Osteocyte (in vitro differentiated cells): ENCODE measurements at places on chromosomes 16 and 17.

- H3K36me3 ChIP-seq: no peaks in the 10 kb centered on the region
- peaks cover 26% of the 10 kb centered on the region for H3K4me1 ChIP-seq
- peaks cover 26% of the 10 kb centered on the region for H3K27me3 ChIP-seq
- H3K27ac ChIP-seq: no peak overlapping the region
- peak; percentile 6 for DNase-seq
Measured at GRCh38 chr17:49110509-49110908, 22.1 kb upstream of the B4GALNT2 start.

GRCh38 chr17:320809-321385, 31.7 kb downstream of the RPH3AL start:
- H3K4me3 ChIP-seq: no peak overlapping the region
- H3K27me3 ChIP-seq: peaks cover 9% of the 10 kb centered on the region
- H3K36me3 ChIP-seq: peaks cover 3% of the 10 kb centered on the region
- no peak overlapping the region for H3K27ac ChIP-seq
- DNase-seq: no peak

- H3K27ac ChIP-seq: peak overlapping the region; percentile 47
- H3K36me3 ChIP-seq: no peaks in the 10 kb centered on the region
- DNase-seq: no peak
- H3K4me1 ChIP-seq: peaks cover 68% of the 10 kb centered on the region
- no peaks in the 10 kb centered on the region for H3K27me3 ChIP-seq
- peak overlapping the region; percentile 82 for H3K4me3 ChIP-seq
Measured at GRCh38 chr16:70685061-70685937, 554 bp downstream of the MTSS2 start.

GRCh38 chr16:70688246-70688742, 2.4 kb upstream of the MTSS2 start:
- no peak for DNase-seq
- H3K4me3 ChIP-seq: no peak overlapping the region
- peaks cover 76% of the 10 kb centered on the region for H3K4me1 ChIP-seq
- H3K27ac ChIP-seq: peak overlapping the region; percentile 75

- peaks cover 62% of the 10 kb centered on the region for H3K4me1 ChIP-seq
- peak overlapping the region; percentile 76 for H3K4me3 ChIP-seq
- DNase-seq: peak; percentile 93
- H3K27me3 ChIP-seq: no peaks in the 10 kb centered on the region
Measured at GRCh38 chr16:75265911-75266701, 14.7 kb upstream of the BCAR1 start.

- no peaks in the 10 kb centered on the region for H3K27me3 ChIP-seq
- H3K36me3 ChIP-seq: peaks cover 4% of the 10 kb centered on the region
- H3K27ac ChIP-seq: no peak overlapping the region
- DNase-seq: no peak
Measured at GRCh38 chr17:51065466-51065865, 55.2 kb downstream of the SPAG9 start.

DNA sequence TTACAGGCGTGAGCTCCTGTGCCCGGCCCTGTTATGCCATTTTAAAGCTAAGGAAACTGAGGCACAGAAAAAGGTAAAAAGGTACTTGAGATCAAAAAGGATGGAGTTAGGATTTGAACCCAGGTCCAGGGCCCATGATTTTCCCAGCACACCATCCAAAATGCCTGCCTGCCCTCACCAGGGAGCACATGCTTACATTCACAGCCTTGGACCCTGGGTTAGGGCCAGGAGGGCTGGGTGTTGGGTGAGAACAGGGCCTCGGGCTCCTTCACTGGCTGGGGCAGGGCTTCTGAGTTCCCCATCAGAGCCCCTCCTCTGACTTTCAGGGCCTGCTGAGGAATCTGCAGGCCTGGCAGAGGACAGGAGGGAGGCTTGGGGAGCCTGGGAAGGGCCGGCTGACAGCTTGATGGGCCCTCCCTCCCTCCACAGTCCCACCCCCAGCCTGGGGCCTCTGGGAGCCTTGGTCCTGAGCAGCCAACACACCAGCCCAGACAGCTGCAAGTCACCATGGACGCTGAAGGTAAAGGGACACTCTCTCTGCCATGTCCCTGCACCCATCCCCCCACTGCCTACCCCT, at the start of gene QPRT:
Gene QPRT, plus strand, starts transcription at position 490 of the 577 bp plus-strand sequence. Its CDS starts 18 bp downstream, at position 508.
- H3K4me1 ChIP-seq: peaks cover 7% of the 10 kb centered on the region
- no peaks in the 10 kb centered on the region for H3K36me3 ChIP-seq
- H3K27me3 ChIP-seq: no peaks in the 10 kb centered on the region
- peak within 1 kb of the TSS; percentile 64 for H3K27ac ChIP-seq
- H3K4me3 ChIP-seq: peak within 1 kb of the TSS; percentile 82

DNA sequence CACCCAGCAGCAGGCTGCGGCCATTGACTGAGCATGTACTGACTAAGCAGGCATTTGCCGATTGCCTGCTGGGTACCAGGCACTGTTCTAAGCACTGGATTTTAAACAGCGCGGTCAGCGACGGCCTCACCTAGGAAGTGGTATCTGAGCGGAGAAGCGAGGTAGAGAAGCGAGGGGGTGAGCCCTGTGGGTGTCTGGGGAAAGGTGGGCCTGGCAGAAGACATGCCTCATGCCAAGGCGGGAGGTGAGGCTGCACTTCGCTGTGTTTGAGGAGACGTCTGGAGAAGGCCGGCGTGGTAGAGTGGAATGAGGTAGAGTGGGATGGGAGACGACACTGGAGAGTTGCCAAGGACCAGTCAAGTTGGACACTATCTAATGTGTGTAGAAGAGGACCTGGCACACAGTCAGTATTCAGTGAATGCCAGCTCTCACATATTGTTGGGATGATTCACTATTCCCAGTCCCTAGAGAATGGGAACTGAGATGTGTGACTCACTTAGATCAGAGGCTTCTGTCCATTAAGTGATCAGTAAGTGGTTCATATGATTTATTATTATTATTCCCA, 14.4 kb downstream of the SYCE1L start:
- H3K4me3 ChIP-seq: peak overlapping the region; percentile 75
- no peaks in the 10 kb centered on the region for H3K27me3 ChIP-seq
- H3K36me3 ChIP-seq: no peaks in the 10 kb centered on the region
- no peak for DNase-seq
- no peak overlapping the region for H3K27ac ChIP-seq

- no peaks in the 10 kb centered on the region for H3K4me1 ChIP-seq
- peaks cover 9% of the 10 kb centered on the region for H3K27me3 ChIP-seq
- no peak for DNase-seq
- no peaks in the 10 kb centered on the region for H3K36me3 ChIP-seq
- no peak overlapping the region for H3K4me3 ChIP-seq
Measured at GRCh38 chr17:45977976-45978626, 20.9 kb upstream of the STH start.

- H3K27ac ChIP-seq: no peak overlapping the region
- no peak for DNase-seq
- no peak overlapping the region for H3K4me3 ChIP-seq
Measured at GRCh38 chr16:87528690-87529579, 36.1 kb upstream of the ZCCHC14 start.

DNA sequence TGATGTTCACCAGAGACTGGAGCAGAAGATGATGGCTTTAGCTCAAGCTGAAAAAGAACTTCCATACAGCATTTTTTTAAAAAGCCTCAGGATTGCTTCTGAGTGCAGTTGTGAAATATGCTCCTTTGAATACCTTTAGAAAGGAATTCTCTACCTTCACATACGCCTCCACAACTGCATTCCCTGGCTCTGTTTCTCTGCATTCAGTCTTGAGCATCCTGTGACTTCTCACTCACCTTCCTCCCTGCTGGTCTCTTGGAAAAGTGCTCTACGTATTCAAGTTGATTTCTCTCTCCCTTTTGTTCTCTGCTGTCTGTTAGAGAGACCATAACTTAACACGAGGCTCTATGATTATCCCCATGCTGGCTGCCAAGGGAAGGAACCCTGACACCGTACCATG, 34.5 kb downstream of the HS3ST2 start:
- no peak overlapping the region for H3K4me3 ChIP-seq
- peak; percentile 8 for DNase-seq
- no peaks in the 10 kb centered on the region for H3K27me3 ChIP-seq

DNA sequence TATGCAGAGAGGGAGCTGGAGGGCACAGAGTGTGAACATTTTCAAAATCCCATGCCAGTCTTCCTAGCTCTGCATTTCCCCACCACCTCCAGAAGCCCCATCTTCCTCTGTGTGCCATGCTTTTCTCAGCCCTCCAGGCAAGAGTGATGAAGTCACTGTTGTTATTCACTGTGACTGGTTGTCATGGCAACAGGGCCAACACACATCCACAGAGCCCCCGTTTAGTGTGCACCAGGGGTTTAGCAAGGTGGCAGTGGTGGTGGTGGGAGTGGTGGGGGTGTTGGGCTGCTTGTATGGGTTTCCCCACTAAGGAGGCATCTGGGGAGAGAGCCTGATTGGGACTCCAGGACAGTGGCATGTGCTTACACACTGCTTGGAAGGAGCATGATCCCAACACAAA, 309.9 kb upstream of the ASIC2 start:
- H3K27me3 ChIP-seq: no peaks in the 10 kb centered on the region
- H3K4me1 ChIP-seq: no peaks in the 10 kb centered on the region
- no peak for DNase-seq
- H3K4me3 ChIP-seq: no peak overlapping the region
- no peak overlapping the region for H3K27ac ChIP-seq

- DNase-seq: no peak
- no peak overlapping the region for H3K4me3 ChIP-seq
- H3K36me3 ChIP-seq: no peaks in the 10 kb centered on the region
- H3K4me1 ChIP-seq: no peaks in the 10 kb centered on the region
- H3K27ac ChIP-seq: no peak overlapping the region
Measured at GRCh38 chr16:5944971-5945370, 847.4 kb upstream of the EEF2KMT start.

DNA sequence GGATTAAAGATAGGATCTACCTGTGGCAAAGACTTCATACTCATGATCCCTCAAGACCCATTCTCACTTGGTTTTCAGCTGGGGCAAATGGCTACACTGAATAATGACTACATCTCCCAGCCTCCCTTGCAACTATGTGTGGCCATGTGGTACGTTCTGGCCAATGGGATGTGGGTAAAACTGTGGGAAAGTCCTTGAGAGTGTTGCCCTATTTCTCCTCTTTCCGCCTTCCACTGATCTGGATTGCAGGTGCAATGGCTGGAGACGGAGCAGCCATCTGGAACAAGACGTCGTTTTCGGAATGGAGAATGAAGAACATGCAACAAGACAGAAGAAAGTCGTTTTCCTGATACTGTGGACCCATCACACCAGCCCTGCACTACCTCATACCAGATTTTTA, 48.5 kb downstream of the HAPSTR1 start:
- H3K27me3 ChIP-seq: peaks cover 6% of the 10 kb centered on the region
- no peaks in the 10 kb centered on the region for H3K36me3 ChIP-seq
- DNase-seq: no peak
- H3K4me3 ChIP-seq: no peak overlapping the region
- no peak overlapping the region for H3K27ac ChIP-seq

- H3K27me3 ChIP-seq: no peaks in the 10 kb centered on the region
- H3K27ac ChIP-seq: no peak overlapping the region
- no peak overlapping the region for H3K4me3 ChIP-seq
Measured at GRCh38 chr17:4969551-4970173, 2.0 kb upstream of the SPAG7 start.

DNA sequence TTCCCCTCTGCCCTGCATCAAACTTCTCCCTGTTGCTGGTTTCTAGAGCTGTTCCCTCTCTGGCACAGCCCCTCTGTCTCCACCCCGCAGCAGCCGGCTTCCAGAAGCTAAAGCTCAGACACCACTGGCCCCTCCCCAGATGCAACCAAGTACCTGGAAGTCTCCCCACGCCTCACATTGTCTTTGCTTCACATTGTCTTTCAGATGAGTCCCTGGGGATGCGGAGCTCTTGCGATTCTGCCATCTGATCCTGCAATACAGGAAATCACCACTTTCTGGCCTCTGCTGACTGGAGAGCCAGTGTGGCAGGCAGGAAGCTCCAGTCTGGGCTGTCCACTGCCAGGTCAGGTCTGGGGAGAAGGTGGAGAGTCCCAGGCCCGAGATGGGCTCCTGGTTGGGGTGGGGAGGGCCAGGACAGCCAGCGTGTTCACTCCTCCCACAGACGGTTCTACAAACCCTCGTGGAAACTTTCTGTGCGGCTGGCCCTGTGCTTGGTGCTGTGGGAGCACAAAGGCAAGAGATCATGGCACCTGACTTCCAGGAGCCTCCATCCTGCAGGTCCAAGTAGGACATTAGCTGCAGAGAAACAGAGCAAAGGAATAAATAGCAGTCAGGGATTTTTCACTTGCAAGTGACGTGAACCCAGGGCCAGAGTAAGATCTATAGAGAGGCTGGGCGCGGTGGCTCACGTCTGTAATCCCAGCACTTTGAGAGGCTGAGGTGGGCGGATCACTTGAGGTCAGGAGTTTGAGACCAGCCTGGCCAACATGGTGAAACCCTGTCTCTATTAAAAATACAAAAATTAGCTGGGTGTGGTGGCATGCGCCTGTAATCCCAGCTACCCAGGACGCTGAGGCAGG, 47.9 kb upstream of the MAP3K14 start:
- DNase-seq: no peak
- peak overlapping the region; percentile 50 for H3K27ac ChIP-seq
- no peaks in the 10 kb centered on the region for H3K36me3 ChIP-seq
- no peaks in the 10 kb centered on the region for H3K27me3 ChIP-seq

DNA sequence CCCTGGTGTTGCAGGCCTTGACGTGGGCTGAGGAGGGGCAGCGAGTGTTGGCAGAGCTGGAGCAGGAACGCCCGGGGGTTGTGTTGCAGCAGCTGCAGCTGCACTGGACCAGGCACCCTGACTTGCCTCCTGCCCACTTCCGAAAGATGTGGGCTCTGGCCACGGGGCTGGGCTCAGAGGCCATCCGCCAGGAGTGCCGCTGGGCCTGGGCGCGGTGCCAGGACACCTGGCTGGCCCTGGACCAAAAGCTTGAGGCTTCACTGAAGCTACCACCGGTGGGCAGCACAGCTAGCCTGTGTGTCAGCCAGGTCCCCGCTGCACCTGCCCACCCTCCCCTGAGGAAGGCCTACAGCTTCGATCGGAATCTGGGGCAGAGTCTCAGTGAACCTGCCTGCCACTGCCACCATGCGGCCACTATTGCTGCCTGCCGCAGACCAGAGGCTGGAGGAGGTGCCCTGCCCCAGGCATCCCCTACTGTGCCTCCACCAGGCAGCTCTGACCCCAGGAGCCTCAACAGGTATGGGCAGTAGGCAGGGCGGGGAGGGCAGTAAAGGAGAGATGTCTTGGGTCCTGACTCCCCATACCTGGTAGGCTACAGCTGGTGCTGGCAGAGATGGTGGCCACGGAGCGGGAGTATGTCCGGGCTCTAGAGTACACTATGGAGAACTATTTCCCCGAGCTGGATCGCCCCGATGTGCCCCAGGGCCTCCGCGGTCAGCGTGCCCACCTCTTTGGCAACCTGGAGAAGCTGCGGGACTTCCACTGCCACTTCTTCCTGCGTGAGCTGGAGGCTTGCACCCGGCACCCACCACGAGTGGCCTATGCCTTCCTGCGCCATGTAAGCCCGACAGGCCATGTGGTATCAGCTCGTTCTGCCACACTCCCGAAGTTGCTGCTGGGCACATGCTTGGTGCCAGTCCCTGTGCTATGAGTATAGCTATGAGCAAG, 5.6 kb downstream of the PLEKHG4 start:
- no peaks in the 10 kb centered on the region for H3K27me3 ChIP-seq
- H3K4me3 ChIP-seq: no peak overlapping the region
- H3K27ac ChIP-seq: no peak overlapping the region
- no peak for DNase-seq
- peaks cover 11% of the 10 kb centered on the region for H3K4me1 ChIP-seq

GRCh38 chr17:64786337-64786736, 124.2 kb upstream of the SMURF2 start:
- peaks cover 14% of the 10 kb centered on the region for H3K36me3 ChIP-seq
- no peaks in the 10 kb centered on the region for H3K27me3 ChIP-seq
- H3K4me1 ChIP-seq: peaks cover 8% of the 10 kb centered on the region
- no peak for DNase-seq

- H3K4me3 ChIP-seq: no peak overlapping the region
- peak; percentile 76 for DNase-seq
- no peaks in the 10 kb centered on the region for H3K4me1 ChIP-seq
- H3K27me3 ChIP-seq: peaks cover 17% of the 10 kb centered on the region
Measured at GRCh38 chr17:6244796-6245195, 174.6 kb downstream of the WSCD1 start.
